SW480 (cell line): ENCODE measurements at places on chromosomes 3 and 15.

DNA sequence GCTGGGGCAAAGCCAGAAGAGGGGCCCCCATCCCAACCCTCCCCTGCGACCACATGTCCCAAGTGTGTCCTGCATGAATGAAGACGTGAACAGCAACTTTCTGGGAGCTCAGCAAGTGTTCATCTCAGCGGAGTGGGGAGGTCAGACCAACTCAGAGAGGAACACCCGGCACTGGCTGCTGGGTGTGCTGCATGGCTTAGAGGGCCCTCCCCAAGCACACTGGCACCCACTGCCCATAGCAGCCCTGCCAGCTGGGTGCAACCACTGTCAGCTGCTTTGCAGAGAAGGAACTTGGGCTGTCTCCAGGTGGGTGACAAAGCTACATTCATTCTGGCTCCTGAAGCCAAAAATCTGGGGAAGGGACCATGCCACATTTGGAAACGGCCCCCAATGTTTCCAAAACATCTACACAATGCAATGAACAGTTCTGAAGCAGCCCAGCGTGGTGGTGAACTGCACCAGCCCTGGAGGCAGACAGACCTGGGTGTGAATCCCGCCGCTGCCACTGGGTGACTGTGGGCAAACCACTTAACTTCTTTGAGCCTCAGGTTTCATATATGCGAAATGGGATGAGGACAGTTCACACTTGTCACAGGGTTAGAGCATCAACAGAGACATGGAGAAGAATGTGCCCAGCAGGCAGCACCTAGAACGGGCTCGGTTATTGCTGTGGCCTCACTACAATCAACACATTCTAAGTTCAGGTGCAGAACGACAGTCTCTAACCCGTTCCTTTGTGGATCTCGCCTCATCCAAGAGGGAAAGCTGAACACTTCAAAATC lies 145.4 kb downstream of the NUP210 start:
- DNase-seq: no peak

DNA sequence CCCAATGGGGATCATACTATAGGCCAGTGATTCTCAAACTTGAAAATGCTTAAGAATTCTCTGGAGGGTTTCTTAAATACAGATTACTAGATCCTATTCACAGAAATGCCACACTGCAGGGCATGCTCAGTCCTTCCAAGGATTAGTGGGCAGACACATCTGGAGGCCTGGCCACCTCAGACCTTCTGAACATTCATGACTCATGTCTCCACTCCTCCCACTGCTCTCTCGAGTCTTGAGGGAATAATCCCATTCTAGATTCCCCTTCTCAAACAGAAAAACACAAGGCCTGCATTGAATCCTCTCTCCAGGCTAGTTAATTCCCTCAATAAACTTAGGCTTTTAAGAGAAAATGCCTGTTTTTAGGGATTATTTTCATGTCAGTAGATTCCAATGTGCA lies 22.1 kb downstream of the ZNF621 start:
- DNase-seq: no peak

GRCh38 chr15:72203507-72203837 lies 5.9 kb upstream of the GRAMD2A start:
- no peak for DNase-seq

GRCh38 chr15:25793354-25794050 lies 69.6 kb downstream of the ATP10A start:
- no peak for DNase-seq

GRCh38 chr3:130576375-130577266 lies 59.6 kb downstream of the COL6A6 start:
- no peak for DNase-seq

DNA sequence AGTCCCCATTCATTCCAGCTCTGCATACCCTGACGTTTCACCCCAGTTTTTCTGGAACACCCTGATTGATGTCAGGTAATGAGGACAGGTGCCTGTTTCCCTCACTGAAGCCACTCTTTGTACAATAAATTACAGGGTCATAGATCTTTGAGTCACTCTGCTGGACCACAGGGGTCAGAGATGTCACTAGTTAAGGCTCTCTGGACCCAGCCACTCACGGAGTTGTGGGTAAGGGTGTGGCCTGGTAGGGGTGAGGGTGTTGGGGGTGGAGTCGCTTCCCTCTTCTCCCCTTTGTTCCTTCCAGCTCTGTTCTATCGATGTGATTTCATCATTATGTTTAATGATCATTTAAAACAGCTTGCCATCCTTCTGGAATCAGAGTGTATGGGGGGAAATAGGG lies 512 bp downstream of the IQCF5 start:
- peak; percentile 58 for DNase-seq

- no peak for DNase-seq
These were observed 23.4 kb upstream of the NOX5 start for GRCh38 chr15:68990992-68991500.

- no peak for DNase-seq
These were observed 546.8 kb downstream of the TBL1XR1 start for GRCh38 chr3:176650478-176650877.

DNA sequence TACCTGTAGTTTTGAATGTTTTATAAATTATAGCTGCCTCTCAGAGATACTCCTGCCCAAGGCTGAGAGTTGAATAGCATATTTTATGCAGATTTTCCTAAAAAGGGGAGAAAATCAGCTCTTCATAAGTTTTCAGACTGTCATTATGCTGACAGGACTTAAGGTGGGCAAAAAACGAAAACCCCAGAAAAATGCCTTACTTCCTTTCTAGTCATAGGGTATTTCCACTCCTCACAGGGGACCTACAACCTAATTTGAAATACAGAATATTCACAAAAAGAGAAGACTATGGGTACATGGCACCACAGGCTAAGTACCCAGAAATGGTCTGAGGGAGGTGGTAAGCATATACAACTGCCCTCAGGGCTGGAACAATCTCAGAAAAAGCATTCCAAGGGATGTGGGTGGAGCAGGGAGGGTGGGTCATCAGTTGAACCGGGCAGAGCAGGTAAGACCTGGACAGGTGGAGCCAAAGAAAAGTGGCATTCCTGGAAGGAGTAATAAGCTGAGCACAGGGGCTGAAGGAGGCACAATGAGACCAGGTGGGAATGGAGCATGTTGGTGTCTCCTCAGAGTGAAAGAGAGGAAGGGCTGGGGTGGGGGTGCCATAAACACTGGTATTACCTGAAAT lies 10.6 kb upstream of the OXSR1 start:
- no peak for DNase-seq

DNA sequence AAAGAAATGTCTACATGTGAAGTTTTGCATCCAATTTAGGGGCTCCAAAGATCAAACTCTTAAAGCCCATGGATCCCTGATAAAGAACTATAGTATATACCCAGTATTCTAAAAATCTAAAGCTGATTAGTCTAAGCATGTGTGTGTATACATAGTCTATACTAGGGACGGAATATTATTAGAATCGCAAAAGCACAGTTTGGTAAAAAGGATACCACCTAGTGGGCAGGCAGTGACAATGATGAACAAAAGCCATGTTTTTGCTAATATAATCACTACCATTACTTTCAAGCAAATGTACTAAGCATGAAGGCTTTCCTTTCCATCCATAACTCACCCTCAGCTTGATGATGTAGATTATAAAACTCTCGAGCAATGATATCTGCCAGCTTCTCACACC lies 16.5 kb downstream of the POLQ start:
- no peak for DNase-seq

DNA sequence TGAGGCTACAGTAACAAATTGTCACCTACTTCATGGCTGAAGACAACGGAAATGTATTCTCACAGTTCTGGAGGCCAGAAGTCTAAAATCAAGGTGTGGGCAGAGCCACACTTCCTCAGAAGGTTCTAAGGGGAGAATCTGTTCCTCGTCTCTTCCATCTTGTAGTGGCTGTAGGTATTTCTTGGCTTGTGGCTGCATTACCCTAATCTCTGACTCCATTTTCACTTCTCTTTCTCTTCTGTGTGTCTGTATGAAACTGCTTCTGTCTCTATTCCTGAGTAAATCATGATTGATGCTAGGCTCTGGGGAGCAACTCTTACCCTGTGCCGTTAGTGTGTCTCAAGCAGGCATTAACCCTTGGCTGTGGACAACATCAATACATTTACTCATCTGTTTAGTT lies 164.7 kb downstream of the SQOR start:
- no peak for DNase-seq

- no peak for DNase-seq
These were observed 22.5 kb downstream of the NRROS start for GRCh38 chr3:196662033-196662432.

GRCh38 chr15:66390678-66391077 lies 4.0 kb downstream of the MAP2K1 start:
- peak; percentile 54 for DNase-seq

DNA sequence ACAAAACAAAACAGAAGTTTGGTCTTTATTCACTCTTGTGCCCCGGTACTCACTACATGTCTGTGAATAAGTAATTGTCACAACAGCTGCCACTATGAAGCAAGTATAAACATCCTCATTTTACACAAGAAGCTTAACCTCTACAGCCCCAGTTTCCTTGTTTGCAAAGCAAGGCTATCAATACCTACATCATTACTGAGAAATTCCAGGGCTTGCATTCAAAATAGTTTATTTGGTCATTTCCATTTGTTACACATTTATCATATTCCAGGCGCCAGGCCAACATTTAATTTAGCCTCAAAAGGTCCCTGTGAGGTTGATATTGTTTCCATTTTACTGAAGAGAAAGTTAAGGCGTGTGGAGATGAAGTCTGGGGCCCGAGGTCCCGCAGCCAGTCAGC lies 161.4 kb upstream of the LRTM1 start:
- no peak for DNase-seq

DNA sequence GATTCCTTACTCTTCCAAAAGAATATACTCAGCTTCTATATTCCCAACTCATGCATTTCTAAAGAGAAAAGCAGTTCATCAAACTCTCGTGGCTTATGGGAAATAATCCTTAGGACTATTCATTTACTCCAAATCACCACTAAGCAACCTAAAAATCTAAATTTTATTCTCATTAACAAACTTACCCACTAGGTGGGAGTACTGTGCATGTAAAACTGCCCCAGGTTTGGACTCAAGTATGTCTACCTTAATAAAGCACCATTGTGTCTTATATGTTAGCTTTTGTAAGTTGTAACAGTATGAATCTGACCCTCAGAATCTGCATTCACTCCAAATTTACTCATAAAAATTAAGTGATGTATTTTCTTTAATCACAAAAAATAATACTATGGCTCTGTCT lies 25.3 kb downstream of the RAD18 start:
- peak; percentile 7 for DNase-seq

DNA sequence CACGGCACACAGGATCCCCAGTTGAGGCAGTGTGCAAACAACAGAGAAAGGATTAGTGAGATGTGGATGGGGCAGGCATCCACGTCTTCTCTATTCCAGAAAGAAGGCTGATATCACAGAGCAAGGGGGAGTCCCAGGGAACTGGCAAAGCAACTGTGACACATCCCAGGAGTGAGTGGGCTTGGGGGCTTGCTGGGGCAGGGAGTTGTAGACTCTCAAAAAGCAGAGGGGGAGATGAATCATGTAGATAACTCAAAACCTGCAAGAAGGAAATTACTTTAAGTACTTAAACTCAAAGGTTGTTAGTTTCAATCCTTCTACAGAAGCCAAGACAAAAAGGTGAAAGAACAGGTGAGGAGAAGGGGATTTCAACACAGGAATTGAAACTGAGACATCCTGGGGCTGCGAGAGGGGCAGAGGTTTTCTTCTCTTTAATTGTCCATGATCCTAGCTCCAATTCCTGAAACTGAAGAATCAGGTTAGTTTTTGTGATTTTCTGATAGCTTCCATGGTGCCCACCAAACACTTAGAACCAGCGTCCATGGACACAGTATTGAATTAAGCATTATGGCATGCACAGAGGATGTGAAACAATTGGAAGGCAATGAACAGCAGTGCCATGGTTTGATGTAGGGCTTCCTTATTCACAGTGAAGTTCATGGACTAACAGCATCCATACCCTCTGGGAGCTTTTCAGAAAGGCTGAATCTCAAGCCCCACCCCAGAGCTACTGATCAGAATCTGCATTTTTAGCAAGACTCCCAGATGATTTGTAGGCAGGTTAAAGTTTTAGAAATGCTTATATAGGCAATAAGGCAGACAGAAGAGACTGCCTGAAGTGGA lies 52.0 kb downstream of the CCR3 start:
- no peak for DNase-seq

DNA sequence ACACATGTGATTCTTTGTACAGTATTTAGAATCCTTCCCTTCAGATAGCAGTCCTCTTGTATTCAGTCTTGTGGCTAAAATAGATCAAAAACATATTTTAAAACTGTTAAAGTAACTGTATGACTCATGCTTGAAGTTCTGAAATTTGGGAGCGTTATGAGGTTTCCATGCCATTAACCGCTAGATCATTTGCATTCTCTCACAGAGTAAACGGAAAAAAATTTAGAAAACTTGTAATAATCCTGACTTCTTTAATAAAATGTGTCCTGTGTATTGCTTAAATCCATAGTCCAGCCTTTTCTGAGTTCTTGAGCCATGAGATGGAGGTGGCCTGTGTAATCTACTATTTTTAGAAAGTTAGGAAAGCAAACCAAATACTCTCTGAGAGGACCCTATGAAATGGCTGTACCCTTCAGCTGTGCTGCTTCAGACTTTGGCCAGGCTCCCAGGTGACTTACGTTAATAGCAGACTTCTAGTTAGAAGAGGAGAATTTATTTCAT lies 33.8 kb downstream of the MBNL1 start:
- DNase-seq: peak; percentile 26

- DNase-seq: no peak
These were observed 103.8 kb downstream of the GTPBP8 start for GRCh38 chr3:113094337-113095221.

DNA sequence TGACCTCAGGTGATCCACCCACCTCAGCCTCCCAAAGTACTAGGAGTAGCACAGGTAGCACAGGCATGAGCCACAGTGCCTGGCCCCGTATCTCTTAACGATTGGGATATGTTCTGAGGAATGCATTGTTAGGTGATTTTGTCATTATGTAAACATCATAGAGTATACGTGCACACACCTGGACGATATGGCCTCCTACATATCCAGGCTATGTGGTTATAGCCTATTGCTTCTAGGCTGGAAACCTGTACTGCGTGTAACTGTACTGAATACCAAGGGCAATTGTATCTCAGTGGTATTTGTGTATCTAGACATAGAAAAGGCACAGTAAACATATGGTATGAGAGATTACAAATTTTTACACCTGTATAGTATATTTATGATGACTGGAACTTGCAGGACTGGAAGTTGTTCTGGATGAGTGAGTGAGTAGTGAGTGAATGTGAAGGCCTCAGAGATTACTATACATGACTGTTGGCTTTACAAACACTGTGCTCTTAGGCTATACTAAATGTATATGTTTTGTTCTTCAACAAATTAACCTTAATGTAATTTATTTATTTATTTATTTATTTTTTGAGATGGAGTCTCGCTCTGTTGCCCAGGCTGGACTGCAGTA lies 120.7 kb downstream of the MBNL1 start:
- no peak for DNase-seq
